Eye (tissue), 1 donor: ENCODE measurements at places on chromosomes 16 and 17.

- DNase-seq: peak; percentile 27
Observed at GRCh38 chr16:88681709-88682451, 4.4 kb downstream of the SNAI3 start.

GRCh38 chr17:73733517-73733916 is 89.3 kb upstream of the SDK2 start:
- DNase-seq: no peak

DNA sequence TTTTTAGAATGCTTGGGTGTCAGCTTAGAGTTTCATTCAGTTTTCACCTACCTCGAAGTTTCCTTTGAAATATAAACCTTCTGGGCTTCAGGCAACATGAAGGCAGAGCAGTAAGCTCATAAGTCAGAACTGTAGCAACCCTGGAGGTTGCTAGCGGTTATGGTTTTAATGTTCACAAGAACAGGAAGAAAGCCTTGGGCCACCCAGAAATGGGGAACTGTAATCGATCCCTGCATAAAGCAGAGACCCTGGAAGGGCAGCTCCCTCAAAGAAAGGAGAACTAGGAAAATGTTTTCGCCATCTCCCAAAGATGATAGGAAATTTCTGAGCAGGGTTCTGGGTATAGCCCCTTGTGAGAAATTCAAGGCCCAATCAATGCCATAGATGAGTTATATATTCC is 47.8 kb upstream of the RASL10B start:
- no peak for DNase-seq

GRCh38 chr17:7593296-7593695 is 3.4 kb upstream of the SOX15 start:
- no peak for DNase-seq

GRCh38 chr16:77869997-77870813 is 81.8 kb downstream of the VAT1L start:
- DNase-seq: peak; percentile 47

DNA sequence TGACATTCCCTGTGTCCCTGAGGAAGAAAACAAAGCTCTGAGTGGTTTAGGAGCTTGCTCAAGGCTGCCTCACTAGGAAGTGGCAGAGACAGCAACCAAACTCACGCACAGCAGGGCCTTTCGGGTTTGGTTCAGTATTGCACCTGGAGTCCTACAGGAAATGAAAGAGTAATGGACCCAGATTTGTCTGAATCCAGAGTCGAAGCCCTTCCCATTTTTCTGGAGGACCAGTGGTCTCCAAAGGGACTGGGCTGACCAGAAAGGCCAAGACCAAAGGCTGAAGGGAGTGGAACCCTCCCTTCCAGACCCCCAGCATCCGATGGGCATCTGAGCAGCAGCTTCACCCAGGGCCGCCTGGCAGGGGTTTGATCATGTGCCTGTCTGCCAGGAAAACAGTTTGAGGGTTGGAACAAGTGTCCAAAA is 85.5 kb upstream of the RPL38 start:
- DNase-seq: peak; percentile 47

GRCh38 chr16:5509794-5510193 is 412.2 kb upstream of the EEF2KMT start:
- DNase-seq: no peak

- DNase-seq: no peak
Observed at GRCh38 chr16:68247400-68247799, 2.2 kb downstream of the PLA2G15 start.

GRCh38 chr17:61209106-61209439 is 190.6 kb upstream of the TBX2 start:
- no peak for DNase-seq

DNA sequence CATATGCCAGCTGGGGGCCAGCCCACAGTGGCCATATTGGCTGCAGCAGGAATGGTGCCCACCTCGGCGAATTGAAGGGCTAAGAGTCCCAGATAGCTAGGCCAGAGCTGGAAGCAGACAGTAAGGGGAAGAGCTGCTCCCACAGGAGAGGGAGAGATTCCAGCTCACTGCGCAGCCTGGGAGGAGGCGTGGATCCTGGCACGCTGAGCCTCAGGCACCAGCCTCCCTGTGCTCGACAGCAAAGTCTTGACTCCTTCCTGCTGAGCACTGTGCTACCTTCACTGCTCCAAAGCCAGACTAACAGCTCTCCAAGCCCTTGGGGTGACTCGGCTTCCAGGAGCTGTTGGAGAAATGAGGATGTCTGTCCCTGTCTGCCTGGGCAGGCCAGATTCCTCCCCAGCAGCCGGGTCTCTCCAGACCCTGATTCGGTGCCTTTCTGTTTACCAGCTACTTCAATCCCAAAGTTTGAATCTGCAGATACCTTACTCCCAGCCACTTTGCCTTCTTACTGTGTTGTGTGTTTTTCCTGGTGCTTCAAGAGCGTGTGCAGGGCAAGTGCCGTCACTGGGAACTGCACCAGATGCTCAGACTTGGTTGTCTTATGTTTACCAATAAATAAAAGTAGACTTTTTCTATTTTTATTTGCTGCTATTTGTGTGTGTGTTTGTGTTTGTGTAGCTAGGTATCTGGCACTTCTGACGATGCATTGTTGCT is 9.1 kb downstream of the CBX2 start:
- DNase-seq: peak; percentile 2

- peak; percentile 36 for DNase-seq
Observed at GRCh38 chr17:78263063-78263735, 31.8 kb downstream of the TMEM235 start.

GRCh38 chr16:8113843-8114242 is 476.5 kb downstream of the TMEM114 start:
- DNase-seq: no peak

- DNase-seq: no peak
Observed at GRCh38 chr17:67557921-67558320, 159.8 kb upstream of the NOL11 start.

- no peak for DNase-seq
Observed at GRCh38 chr17:35791681-35792350, 3.6 kb downstream of the MMP28 start.

DNA sequence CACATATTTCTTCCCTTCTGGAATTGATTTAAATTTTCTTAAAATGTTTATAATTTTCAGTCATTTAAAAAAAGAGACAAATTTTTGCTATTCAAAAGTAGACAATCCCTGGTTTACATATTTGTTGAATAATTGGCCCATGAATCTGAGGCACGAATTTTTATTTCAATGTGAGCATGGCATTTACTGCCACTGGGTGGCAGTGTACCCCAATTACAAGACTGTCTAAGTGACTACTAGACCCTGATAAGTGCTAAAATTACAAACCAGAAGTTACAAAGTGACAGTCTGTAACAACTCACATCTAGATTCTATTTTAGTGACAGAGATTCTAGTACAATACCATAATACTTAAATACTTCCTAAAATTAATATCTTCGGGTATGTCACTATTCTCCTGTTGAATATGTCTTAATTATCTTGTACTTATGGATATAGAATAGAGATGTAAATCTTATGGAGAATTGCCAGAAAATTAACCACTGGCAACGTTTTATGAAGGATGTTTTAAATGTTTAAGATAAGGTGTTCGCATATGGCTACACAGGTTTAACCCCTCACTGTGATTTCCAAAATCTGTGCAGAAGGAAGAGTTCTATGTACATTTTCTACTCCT is 235.8 kb downstream of the MAP2K4 start:
- peak; percentile 83 for DNase-seq

- DNase-seq: no peak
Observed at GRCh38 chr17:7807206-7807605, 26.8 kb upstream of the KDM6B start.

DNA sequence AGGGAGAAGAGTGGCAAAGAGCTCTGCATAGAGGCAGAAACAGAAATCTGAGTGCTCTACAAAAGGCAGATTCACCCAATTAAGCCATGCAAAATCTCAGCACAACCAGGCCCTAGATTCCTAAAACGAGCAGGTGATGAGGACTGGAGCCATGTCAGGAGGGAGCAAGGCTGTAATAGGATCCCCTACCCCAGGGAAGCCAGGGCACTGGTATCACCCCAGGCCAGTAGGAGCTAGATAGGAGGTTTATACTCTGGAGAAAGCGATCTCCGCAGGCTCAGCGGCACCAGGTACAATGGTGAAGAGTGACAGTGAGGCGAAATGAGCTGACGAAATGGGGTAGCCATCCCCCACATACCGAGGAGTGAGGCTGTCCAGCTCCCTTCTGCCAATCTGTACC is 171.5 kb downstream of the PARN start:
- DNase-seq: no peak

DNA sequence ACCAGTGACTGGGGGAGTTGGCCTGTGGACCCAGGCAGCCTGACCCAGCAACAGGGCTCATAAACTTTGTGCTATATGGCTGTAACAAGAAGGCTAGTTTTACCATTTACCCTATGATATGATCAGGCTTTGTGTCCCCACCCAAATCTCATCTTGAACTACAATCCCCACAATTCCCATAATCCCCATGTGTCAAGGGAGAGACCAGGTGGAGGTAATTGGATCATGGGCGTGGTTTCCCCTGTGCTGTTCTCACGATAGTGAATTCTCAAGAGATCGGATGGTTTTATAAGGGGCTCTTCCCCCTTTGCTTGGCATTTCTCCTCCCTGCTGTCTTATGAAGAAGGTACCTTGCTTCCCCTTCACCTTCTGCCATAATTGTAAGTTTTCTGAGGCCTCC is 111.2 kb upstream of the NLRP1 start:
- no peak for DNase-seq

- no peak for DNase-seq
Observed at GRCh38 chr17:72307836-72308235, 187.0 kb downstream of the SOX9 start.

GRCh38 chr17:6460531-6461161 is 16.4 kb downstream of the PIMREG start:
- no peak for DNase-seq

DNA sequence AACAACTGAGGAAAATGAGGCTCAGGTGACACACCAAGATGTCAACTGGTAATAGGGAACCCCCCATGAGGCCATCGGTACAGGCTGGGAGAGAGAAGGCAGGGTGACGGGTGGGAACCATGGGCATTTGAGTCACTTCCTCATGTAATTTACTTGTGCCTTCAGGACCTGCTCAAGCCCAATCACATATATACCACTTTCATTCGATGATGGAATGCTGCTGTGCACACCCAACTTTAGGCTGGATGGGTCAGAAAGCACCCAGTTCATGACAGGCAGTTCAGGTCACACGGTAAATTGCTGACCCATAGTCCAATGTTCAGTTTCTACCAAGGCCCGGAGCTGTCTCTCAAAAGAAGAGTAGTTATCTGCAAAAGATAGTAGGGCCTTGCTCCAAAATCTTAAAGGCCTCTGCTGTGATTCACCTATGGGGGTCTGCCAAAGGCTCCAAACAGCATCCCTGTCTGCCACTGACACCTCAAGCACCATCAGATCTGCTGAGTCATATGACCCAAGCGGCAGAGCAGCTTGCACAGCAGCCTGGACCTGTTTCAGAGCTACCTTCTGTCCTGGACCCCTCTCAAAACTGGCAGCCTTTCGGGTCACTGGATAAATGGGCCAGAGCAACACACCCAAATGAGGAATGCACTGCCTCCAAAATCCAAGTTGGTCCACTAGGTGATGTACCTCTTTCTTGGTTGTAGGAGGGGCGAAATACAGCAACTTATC is 24.7 kb downstream of the ZZEF1 start:
- no peak for DNase-seq

GRCh38 chr16:81837312-81837751 is 58.2 kb downstream of the PLCG2 start:
- no peak for DNase-seq

DNA sequence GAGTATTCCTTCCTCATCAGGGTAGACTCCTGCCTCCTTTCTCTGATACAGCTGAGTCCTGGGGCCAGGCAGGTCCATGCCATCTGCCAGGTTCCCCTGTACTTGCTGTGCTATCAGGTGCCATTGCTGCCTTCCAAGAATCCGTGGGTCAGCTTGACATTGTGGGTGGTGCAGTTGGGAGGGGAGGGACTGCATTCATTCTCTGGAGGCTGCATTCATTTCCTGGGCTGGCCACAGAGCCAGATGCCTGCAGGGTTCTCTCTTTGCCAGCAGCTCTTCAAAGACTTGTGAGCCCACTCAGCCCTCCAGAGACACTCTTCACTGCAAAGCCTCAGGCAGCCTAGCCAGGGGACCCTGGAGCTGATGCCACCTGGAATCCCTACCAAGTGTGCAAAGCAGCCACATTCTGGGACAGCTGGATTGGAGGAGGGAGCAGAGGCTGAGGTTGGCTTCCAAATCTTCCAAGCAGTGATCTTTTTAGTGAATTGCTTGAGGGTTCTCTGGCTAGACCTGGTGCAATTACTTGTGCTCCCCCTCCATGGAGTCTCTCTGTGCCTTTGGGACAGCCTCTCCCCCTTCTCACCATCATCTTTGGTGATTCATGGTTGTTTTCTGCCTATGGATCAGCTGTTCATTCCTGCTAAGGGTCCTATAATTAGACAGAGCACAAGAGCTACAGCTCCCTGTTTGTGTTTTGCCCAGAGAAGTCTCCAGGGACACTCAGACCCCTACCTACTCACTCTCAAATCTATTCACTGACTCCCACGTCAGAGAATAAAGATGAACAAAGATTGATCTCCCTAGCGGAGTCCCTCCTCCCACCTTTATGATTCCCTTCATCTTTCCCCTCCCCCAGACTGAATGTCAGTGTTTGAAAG is 20.9 kb downstream of the ANKFN1 start:
- DNase-seq: peak; percentile 70

GRCh38 chr17:17913695-17914332 is 58.4 kb downstream of the TOM1L2 start:
- DNase-seq: peak; percentile 80

GRCh38 chr17:79294459-79295071 is 219.9 kb downstream of the ENGASE start:
- DNase-seq: peak; percentile 92
